Fibroblast of skin of right biceps (primary cell): ENCODE measurements at places on chromosomes 5 and 9.

GRCh38 chr5:36939969-36940858, 63.6 kb downstream of the NIPBL start:
- DNase-seq = no peak

GRCh38 chr5:63081402-63081801, 502.8 kb downstream of the LRRC70 start:
- no peak for DNase-seq

- DNase-seq = peak; percentile 58
These were observed 55.3 kb downstream of the ERAP1 start for GRCh38 chr5:96752341-96753016.

DNA sequence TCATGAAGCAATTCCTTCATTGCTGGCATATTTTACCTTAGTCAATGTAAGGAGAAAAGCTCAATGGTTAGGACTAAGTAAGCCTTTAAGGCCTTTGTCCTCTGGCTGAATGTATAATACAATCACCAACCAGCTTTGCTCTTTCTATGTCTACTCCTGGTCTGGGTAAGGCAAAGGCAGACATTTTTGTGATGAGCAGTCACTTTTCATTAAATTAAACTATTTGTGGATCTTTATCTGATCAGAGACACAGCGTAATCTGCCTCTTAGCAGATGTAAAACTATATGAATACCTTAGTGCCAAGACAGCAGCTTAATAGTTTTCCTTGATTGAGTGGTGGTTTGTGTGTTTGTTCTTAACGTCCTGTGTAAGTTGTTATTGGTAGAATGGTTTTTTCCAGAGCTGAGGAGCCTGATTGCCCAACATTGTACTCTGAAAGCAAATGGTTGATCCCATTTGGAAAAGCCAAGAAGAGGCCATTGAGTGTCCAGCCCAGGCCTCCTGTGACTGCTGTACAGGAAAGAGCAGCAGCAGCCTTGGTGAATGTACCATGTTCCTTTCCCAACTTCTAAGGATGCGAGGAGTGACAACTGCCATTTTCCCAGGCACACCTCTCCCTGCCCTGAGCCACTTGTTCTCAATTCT, 16.5 kb upstream of the CXXC5 start:
- no peak for DNase-seq

DNA sequence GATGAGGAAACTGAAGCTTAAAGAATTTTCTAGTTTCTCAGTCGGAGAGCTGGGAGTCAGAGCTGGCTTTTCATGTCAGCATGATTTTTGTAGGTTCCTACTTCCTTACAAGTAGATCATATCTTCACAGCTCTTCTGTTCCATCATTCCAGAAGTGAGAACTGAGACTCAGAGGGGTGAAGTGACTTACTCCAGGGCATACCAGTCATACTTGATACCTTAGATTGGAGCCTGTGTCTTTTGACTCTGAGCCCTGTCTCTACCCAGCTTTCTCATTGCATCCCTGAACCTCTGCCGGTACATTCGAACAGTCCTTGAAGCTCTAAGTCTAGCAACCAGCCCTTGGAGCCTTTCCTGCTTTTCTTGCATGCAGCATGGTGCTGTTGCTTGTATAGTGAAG, 53.3 kb downstream of the MCCC2 start:
- DNase-seq = no peak

GRCh38 chr9:99677281-99677680, 144.4 kb upstream of the NR4A3 start:
- peak; percentile 57 for DNase-seq

DNA sequence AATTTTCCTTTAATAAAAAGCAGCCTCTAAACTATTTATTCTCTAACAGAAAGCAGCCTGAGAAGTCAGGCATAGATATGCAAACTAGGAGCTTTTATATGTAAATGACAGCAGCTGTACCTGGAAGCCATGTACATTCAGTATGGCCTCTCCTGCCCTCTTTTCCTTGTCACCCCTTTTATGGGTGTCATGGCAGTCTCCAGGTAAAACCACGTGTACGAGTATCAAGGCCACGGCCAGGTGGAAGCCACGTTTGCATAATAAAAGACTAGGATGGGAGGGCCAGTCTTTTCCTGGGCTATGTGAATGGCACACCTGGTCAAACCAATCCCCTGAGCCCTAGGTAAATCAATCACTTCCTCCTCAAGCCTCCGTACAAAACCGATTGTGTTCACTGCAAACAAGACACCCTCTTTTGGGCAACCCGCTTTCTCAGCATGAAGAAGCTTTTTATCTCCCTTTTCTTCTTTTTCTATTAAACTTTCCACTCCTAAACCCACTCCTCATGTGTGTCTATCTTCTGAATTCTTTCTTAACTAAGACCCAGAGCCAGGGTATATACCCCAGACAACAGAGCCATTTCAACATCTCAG, 419.5 kb upstream of the CTNND2 start:
- DNase-seq = no peak

- no peak for DNase-seq
These were observed 382.1 kb downstream of the CDH18 start for GRCh38 chr5:19605846-19606407.

- peak; percentile 28 for DNase-seq
These were observed 84.5 kb downstream of the BRINP1 start for GRCh38 chr9:119284587-119285337.
